ENCODE measurements at places on chromosomes 5 and 9. TPM values are rescaled to one million over a fixed set of nuclear protein-coding genes. Genes with fewer than 3 reads are reported as not detected.

- DNase-seq, result no peak
Observed at GRCh38 chr9:36940881-36941280, 93.2 kb downstream of the PAX5 start.

DNA sequence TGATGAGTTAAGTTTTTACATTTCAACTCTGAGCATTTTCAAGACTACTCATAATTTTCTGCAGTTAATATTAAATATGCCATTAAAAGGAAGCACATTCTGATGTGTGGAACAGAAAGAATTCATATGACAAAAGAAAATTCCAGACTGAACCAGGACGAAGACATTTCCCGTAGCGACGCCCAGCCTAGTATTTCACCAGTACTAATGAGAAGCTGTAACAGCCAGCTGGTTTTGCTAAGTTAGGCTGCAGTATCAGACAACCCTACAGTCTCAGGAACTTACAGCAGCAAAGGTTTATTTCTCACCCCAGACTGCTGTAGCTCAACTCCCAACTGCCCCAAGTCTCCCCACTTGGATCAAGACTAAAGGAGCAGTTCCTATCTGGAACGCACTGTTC is 91.6 kb downstream of the TMEM174 start:
- no peak for DNase-seq

DNA sequence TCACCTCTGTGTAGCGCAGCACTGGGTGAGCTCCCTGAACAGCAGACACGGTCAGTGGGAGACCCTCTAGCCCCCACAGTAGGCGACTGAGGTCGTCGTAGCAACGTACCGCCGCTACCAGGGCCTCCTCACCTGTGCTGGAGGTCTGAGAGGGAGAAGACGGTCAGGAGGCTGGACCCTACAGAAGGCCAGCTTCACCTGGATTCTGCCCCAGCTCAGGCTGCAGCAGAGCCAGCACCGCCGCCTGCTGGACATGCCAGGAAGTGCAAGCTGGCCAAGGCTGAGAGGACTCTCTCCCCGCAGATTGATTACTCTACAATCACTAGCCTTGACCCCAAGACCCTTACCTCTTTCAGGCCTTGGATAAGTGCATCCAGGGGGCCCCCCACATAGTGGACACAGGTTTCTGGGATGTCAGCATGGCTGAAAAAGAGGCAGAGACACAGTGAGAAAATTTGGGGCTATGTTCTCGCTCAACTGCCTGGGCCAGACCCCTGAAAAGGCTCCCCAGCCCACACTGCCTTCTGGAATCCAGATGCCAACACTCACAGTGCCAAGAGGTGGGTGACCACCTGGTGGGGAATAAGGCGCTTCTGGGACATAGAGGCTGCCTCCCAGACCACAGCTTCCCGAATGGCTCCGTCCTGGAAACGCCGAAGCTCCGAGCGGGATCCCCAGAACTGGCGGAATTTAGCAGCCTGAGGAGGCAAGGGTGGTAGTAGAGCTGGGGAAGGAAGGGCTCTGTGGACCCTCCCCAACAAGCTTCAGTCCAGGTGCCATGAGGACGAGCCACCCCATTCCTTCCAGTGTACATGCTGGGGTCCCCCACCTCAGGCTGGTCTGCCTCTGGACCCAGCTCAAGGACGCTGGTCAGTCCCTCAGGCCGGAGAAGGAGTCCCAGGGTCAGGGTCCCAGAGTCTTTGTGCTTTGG is 6.9 kb downstream of the NOL6 start:
- no peak for DNase-seq

- no peak for DNase-seq
Observed at GRCh38 chr9:113919871-113920270, 43.8 kb downstream of the ZNF618 start.

- DNase-seq, result no peak
Observed at GRCh38 chr5:61824396-61824795, 481.6 kb upstream of the KIF2A start.

DNA sequence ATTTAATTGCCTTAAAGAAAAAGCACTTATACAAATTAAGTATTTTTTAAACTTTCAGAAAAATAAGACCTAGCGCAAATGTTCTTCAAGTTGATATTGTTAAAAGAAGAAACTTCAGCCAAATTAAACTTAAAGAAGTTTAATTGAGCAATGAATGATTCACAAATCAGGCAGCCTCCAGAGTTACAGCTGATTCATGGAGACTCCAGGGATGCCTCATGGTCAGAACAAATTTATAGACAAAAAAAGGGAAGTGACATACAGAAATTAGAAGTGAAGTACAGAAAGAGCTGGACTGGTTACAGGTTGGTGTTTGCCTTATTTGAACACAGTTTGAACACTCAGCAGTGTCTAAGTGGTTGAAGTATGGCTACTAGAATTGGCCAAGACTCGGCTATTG is 60.3 kb downstream of the CDKN2A start:
- no peak for DNase-seq

GRCh38 chr9:28232686-28233085 is 659.4 kb upstream of the C9orf72 start:
- no peak for DNase-seq

GRCh38 chr5:84383296-84383815 is 1.3 kb downstream of the EDIL3 start:
- DNase-seq, result no peak

DNA sequence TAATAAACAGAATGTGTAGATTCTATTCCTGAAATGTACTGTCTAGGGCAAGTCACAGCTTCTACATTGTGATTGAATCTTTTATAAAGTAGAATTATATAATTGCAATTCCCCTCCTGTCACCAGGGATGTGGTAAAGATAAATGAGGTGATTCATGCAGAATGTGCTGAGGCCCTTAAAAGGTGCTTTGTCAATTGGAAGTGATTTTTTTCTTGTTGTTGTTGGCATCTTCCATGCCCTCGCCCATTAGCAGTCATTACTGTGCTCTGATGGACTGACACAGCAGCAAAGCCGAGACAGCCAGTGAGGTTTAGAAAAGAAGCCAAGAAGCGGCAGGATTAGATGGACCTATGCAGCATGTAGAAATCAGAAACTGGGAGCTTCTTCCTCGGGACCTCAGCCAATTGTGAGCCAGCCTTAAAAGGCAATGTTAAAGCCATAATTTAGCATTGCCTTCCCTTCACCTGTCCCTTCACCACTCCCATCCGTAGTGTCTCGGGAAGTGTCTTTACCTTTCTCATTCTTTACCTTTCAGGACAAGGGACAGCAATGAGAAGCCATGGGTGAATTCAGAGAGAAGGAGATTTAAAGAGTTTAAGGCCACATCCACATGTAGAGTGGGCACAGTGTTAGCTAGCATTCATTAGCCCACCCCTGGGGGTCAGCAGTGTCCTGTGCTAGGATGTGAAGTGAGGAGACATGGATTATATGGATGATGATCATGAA is 257.8 kb downstream of the PLK2 start:
- no peak for DNase-seq

GRCh38 chr5:158874343-158874742 is 225.4 kb downstream of the EBF1 start:
- DNase-seq, result no peak

GRCh38 chr9:121640076-121640475 is 11.4 kb upstream of the DAB2IP start:
- DNase-seq, result no peak

DNA sequence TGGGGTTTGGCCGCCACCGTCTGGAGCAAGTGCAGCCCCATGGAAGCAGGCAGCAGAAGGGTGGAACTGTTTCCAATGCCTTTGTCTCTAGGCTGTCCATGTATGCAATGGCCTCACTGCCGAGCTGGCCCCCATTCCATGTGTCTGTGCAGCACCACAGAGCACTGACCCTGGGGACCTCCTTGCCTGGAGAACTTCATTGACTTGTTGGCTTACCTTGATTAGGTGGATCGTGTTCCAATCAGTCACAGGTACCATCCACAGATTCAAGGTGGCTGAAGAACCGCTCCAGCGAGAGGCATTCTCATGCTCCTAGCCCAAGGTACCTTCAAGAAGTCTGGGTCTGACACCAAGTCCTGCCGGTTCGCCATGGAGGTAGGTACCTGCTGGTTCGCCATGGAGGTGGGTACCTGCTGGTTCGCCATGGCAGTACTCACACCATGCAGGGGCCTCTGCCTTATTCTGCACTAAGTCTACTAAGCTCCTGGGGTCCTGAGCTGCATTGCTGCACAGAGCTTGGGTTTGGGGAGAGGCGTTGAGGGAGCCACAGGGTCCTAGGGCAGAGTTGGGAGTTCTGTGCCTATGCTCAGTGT is 358.3 kb upstream of the IRX1 start:
- DNase-seq, result no peak

DNA sequence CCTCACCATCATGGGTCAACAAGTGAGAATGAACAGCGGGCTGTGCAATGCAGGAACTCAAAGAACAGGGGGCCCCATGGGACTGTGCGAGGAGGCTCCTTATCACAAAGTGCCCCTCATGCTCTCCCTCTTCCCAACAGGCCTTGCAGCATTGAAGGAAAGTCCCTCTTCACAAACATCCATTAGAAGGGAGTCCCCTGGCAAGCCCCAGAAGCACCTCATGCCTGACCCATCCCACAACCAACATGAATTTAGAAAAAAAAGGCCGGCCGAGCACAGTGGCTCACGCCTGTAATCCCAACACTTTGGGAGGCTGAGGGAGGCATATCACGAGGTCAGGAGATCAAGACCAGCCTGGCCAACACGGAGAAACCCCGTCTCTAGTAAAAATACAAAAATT is 122.6 kb upstream of the FSTL4 start:
- DNase-seq, result no peak

- no peak for DNase-seq
Observed at GRCh38 chr5:122915717-122916461, 70.5 kb downstream of the SNX24 start.

GRCh38 chr9:34562135-34562745 is 27.3 kb downstream of the CNTFR start:
- no peak for DNase-seq

DNA sequence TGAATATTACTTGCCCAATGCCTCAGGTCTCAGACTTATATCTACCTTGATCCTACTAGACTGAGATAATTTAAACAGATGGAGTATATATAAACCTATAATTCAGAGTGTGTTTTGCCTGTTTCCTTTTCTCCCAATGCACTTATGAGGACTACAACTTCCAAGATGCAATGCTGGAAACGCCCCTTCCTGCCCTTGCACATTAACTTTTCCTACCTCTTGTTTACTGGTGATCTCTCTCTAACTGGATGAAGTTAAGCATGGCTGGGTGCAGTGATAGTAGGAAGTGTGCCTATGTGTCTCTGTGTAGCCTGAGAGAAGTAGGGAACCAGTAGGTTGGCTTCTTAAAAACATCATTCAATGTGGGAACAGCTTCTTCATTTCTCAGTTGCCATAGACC is 115.2 kb downstream of the SVEP1 start:
- no peak for DNase-seq

DNA sequence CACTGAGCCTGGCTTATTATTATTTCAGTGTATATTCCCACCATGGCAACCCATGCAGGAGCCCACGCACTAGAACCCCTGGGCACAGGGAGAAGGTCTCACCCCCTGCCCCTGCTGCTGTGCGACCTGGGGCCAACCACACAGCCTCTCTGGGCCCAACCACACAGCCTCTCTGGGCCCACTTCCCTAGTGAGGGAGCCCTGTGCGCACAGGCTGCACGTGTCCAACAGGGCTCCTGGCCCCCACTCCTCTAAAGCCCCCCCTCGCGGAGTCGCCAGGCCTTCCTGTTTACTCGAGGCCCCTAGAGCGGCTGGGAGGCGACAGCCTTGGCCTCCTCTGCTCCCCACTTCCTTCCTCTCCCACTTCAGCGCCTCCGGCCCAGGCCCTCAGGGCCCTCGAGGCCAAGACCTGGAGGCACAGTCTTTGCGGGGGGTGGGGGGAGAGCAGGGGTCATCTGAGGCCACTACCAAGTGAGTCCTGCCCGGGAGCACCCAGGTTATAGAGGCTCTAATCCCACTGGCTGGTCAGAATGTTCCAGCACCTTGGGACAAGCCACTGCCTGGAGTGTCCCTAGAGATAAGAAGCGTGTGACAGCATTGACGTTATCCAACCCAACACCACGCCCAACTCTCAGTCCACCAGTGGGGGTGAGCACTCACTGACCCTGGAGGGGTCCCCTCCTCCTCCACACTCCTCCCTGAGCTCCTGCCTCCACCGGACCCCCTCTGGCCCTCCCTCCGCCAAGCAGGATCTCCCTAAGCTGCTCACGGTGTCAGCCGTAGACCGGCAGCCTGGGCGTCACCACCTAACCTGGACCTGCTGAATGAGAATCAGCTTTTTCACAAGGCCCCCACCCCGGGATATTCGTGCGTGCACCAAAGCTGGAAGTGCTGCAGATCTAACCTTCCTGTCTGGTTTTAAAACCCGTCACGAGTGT is 7.9 kb upstream of the ENG start:
- DNase-seq, result no peak

- DNase-seq, result no peak
Observed at GRCh38 chr5:32625547-32625946, 40.2 kb downstream of the SUB1 start.

DNA sequence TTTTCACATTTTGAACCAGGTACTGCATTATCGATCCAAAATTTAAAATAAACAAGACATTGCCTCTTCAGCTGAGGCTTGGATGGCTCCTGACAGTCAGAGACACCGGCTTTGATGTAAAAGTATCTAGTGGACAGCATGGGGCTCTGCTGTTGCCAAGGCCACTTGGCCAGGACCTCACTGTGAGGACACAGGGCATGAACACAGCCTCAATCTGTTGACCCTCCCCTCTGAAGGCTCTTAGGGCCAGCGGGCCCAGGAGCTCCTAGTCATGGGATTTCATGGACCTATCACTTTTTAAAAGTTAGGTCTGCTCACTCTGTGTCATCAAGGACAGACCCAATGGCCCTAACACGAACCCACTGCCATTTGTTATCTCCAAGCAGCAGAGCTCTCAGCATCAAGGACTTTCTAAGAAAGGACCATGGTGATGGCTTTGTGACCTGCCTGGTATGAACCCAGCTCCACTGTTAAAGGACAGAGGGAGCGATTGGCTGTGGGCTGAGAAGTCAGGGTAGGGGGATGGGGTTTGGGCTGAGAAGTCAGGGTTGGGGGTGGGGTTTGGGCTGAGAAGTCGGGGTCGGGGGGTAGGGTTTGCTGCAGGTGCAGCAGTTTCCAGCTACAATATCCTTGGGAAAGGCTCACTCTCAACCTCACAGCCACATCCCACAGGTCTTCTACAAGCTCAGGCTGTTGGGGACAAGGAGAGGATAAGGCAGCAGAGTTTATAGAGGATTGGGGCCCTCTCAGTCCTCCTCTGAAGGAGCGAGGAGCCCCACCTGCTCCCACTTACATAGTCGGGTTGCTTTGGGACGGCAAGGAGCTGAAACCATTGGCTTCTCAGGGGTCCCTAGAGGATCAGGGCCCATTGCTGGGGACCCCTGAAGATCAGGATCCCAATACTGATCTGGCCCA is 146.8 kb downstream of the BARX1 start:
- no peak for DNase-seq

- no peak for DNase-seq
Observed at GRCh38 chr5:116583085-116583861, 8.7 kb upstream of the SEMA6A start.

The DOK3 gene
- 5.8 TPM for polyA plus RNA-seq

The NUTM2G gene
- polyA plus RNA-seq, result 4.0 TPM

The OR2V1 gene
- polyA plus RNA-seq, result 0.06 TPM

The C7 gene
- polyA plus RNA-seq, result 136 TPM

The EGFLAM gene
- 7.2 TPM for polyA plus RNA-seq

The EIF4E1B gene
- polyA plus RNA-seq, result 0.09 TPM

The PCDHGB4 gene
- 4.9 TPM for polyA plus RNA-seq

The WNT8A gene
- polyA plus RNA-seq, result 0.26 TPM

The NME5 gene
- polyA plus RNA-seq, result 26.4 TPM

The PURA gene
- polyA plus RNA-seq, result 15.6 TPM

The LCN12 gene
- 24.5 TPM for polyA plus RNA-seq

All from renal cortex interstitium (tissue), 15 donors.